Activated T-cell treated with anti-CD3 and anti-CD28 coated beads, Interleukin-2, amount 50 U/mL, for 4 hours (primary cell): ENCODE measurements at places on chromosomes 16 and 17. TPM values are rescaled to one million over a fixed set of nuclear protein-coding genes. Genes with fewer than 3 reads are reported as not detected.

The ATP2A3 gene
- 55.8 TPM for total RNA-seq

The NUP88 gene
- total RNA-seq, result 171 TPM

The RNF43 gene
- total RNA-seq, result 0.92 TPM

The GRIN2A gene
- total RNA-seq, result not detected

The EFNB3 gene
- total RNA-seq, result not detected

The CD300LB gene
- total RNA-seq, result not detected

The CFAP97D1 gene
- total RNA-seq, result not detected

The MYH4 gene
- total RNA-seq, result not detected

The HCRT gene
- not detected for total RNA-seq

The TIMP2 gene
- total RNA-seq, result 0.63 TPM

The ASPHD1 gene
- 3.2 TPM for total RNA-seq

The PRAC2 gene
- not detected for total RNA-seq

The ALOX15 gene
- not detected for total RNA-seq

- DNase-seq, result no peak
Measured at GRCh38 chr17:55484575-55484974, 26.7 kb downstream of the SMIM36 start.

GRCh38 chr17:700504-701094 is 14.0 kb downstream of the VPS53 start:
- no peak for DNase-seq

DNA sequence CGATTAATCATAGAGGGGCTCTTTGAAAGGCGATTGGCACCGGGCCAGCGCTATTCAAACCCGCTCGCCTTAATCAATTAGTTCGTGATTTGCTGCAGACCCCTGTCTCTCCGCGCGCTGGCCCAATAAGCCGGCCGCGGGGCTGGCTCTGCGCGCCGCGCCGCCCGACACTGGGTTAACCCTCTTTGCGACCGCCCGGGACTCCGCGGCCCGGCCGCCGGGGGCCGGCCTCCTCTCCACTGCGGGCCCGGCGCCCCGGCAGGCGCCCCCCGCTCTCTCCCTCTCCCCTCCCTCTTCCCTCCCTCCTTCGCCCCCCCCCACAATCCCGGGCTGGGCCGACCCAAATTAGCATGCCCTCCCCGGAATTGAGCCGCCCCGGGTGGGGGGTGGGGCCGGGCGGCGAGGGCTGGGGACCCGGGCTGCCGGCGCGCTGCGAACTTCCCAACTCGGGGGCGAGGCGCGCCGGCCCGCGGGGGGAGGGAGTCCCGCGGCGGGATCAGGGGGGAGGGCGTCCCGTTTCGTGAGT is 428 bp upstream of the SALL1 start:
- DNase-seq, result no peak

- DNase-seq, result no peak
Measured at GRCh38 chr16:66653581-66654350, 42.8 kb downstream of the CMTM4 start.

DNA sequence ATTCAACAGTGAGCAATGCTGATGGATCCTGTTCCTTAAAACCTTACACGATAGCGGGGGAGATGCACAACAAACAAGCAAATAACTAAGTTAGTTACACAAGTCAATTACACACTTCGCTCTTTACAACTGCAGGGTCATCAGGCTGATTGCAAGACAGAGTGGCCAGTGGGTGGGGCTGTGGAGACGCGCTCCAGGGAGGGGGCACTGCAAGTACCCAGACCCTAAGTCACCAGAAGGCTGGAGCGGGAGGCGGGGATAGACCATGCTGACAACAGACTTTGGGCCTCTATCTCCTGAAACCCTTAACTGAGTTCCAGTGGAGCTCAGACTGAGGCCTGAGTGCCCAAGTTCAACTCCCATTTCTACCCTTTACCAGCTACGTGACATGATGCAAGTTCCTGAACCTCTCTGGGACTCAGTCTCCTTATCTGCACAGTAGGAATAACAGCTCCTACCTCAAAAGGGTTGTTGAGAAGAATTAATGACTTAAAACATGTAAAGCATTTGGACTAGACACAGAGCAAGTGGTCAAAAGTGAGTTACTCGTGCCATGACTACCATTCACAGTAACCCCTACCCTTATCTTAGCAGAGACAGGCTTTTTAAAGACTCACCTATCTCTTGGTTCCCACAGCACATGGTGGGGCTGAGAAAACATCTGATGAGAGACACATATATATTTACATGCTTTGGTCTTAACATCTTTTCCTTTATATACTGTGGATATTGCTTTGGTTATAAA is 10.4 kb downstream of the CPPED1 start:
- no peak for DNase-seq

DNA sequence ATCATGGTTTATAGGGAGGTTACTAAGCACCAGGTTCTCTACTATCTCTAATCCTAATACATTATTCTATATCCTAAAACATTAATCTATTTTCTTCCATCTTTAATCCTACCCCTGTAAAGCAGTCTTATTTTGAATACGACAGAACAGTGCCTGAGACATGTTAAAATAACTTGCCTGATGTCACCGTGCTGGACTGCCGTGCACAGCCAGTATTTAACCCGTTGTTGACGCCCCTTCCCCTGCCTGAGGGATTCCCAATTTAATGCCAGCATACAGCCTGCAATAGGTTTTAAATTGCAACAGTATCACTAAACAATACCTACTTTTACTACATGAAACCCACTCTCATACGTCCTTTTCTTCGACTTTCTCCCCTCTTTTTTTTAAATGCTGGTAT is 133.3 kb downstream of the PARN start:
- no peak for DNase-seq

- DNase-seq, result no peak
Measured at GRCh38 chr16:22004341-22004740, 3.4 kb upstream of the PDZD9 start.

DNA sequence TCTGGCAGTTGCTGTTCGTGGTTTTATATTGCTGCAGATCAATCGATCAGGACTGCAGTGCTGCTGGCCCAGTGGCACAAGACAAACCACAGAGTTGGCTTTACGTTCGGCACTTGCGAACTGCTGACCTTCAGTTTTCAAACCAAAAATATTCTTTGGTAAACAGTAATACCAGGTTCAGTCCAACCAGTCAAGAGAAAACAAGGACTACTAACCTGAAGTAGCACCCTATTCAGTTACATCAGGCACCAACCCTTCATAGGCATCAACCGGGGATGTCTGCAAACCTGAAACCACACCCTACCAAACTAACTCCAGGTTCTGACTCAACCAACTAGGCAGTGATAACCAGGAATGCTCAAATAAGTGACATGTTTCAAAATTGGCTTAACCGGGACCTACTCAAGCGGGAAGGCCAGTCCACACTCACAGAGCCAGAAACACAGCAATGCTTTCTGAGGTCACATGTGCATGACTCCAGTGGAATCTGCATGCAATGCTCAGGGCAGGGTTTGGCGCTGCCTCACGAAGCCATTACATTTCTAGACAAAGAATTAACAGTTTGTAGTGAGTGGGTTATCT is 91.1 kb downstream of the SMG6 start:
- DNase-seq, result no peak

GRCh38 chr16:75599452-75600277 is 23.4 kb downstream of the ADAT1 start:
- DNase-seq, result no peak

DNA sequence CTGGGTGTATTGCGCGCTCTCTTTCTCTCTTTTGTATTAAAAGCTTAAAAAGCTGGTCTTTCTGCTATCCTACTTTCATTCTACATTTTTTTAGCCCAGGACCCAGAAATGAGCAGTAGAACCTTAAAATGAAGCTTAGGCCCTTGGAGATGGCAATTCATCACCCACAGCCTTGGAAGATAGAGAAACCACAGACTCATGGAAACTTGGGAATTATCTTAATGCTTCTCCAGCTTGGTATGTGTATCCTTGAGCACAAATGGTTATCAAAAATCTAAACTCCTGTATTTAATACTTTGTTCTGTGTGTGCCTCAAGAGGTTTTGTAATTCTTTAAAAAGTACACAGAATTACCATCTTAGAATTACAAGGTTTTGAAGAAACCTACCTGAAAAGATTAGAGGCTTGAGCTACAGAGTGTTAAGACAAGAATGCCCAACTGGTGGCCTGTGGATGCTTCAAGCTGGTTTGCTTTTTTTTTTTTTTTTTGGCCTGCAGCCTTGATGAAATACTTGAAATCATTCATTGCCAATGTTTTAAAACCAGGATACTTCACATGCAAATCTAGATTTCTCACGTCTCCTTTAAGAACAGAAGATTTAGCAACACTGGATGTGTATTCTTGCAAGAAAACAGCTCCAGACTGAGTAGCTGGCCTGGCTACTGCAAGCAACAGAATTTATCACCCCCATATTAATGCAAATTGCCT is 105.0 kb downstream of the XYLT1 start:
- no peak for DNase-seq

- no peak for DNase-seq
Measured at GRCh38 chr16:53982631-53983042, 278.7 kb downstream of the FTO start.

GRCh38 chr17:45719335-45720071 is 64.6 kb upstream of the CRHR1 start:
- DNase-seq, result no peak

DNA sequence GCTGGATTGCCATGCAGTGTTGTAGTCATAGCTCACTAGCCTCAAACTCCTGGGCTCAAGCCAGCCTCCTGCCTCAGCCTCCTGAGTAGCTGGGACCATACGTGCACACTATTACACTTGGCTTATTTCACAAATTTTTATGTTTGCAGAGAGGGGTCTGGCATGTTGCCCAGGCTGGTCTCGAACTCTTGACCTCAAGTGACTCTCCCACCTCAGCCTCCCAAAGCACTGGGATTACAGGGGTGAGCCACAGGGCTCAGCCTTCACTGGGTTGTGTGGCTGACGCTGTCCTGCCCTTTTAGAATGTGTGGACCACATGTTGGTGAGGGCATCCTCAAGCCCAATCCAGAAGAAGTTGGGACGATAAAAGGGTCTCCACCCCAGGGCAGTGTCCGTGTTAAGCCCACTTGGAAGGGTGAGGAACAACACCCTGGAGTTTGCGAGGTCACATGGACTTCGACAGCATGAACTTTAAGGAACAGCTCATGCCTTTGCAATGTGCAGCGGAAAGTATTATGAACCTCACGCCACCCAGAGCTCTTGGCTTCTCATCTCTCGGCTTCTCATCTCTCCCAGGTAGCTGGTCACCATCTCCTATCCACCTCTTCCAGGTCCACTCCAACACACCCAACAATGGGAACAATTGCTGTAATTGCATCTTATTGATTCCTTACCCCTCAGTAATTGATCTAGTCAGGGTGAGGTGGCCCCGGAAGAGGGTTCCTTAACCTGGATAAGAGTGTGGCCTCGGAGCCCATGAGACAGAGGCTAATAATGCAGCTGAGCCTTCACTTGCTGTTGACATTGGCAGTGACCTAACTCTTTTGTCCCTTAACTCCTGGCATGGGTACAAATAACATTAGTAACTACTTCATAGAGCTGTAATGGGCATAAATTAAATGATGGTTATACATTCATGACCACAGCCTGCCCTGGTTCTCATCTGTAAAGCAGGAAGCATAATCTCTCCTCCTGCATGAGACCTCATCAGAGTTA is 6.7 kb downstream of the FOXL1 start:
- no peak for DNase-seq

DNA sequence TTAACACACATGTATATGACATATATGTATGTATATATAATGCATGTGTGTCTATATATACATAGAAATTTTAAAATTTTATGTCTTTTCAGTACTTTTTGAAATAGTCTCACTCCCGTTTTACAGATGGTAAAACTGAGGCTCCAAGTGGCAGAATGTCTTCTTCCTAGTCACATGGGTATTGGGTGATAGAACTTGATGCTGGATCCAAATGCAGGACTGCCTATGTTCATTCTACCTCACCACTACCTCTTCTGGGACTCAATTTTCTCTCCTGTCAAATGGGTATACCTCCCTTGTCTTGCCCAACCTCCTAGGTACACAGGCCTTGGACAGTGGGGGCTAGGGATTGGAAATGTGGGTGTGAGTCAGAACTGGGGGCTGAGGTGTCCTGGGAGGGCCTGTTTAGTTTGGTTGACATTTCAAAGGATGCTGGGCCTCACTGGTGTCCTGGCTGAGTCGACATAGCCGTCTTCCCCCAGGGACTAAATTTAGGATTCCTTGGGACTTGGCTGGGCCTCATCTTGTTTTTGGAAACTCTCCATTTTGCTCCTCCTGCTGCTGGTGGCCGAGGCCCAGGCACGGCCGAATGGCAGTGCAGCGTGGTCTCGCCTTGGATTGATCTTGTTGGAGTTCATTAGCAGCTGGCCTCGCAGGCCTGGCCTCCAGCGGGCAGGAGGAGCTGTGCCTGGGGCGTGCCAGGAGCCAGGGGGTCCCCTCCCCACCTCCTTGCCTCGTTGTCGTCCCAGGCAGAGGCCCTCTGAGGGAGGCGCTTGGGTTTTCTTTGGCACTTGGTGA is 25.9 kb downstream of the NKD1 start:
- no peak for DNase-seq

DNA sequence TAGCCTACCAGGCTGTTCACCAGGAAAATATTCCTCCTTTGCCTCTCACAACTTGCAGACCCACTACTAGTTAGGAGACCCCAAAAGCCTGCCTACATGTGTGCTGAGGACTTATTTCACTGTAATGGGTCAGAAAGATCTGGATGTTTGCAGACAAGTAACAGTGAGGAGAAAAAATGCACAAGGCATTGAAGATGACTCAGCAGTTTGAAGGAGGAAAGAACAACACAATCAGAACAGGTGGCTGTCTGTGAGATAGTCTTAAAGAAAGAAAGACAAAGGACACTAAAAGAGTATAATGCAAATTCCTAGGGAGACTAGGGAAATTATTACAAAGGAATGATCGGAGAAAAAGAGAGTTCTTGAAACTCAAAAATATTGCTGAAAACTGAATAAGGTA is 69.0 kb downstream of the ANKFN1 start:
- DNase-seq, result no peak

DNA sequence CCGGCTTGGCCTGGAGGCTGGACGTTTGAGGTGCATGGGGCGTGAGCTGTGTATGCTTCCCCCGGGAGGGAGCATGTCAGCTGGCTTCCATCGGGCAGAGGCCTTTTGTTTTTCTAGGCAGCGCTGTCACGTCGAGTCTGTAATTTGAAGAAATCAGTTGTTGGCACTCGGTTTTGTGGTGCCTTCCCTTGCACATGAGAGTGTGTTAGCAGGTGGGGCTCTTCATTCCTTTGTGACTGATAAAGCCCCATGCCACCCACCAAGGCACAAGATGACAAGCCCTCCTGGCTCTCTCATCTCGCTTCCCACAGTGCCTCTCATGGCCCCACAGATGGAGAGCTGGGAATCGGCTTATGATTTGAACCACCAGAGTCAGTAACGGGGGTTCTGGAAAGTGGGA is 72.1 kb downstream of the BANP start:
- no peak for DNase-seq
